Substantia nigra (tissue), 51 donors: ENCODE measurements at places on chromosomes 11 and 22.
A peak's percentile ranks its signal among the peaks of the same experiment; 100 is the strongest.

DNA sequence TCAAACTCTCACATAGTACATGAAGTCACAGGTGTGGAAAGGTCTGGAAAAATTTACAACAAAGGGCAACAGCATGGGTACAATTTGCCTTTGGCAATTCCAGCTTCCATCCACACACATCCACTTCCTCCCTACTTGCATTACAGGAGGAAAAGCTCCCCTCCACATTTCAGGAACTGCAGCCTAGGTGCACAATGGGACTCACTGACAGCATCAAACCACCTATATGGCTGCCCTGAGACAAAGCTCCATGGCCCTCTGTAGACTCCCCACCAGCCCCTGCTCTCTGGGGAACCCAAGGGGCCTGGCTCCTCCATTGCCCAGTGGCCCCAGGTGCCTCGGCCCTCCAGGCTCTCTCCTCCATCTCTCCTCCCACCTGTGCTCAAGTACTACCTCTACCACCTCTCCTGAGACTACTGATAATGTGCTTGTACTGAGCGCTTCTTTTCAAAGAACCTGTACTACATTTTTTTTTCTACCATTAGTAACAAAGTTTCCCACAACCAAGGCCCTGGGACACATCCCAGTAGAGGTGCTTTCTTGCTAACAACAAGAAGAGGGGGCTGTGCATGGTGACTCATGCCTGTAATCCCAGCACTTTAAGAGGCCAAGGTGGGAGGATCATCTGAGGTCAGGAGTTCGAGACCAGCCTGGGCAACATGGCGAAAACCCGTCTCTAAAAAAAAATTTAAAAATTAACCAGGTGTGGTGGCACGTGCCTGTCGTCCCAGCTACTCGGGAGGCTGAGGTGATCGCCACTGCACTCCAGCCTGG lies 4.9 kb downstream of the YPEL1 start:
- no peak for DNase-seq

DNA sequence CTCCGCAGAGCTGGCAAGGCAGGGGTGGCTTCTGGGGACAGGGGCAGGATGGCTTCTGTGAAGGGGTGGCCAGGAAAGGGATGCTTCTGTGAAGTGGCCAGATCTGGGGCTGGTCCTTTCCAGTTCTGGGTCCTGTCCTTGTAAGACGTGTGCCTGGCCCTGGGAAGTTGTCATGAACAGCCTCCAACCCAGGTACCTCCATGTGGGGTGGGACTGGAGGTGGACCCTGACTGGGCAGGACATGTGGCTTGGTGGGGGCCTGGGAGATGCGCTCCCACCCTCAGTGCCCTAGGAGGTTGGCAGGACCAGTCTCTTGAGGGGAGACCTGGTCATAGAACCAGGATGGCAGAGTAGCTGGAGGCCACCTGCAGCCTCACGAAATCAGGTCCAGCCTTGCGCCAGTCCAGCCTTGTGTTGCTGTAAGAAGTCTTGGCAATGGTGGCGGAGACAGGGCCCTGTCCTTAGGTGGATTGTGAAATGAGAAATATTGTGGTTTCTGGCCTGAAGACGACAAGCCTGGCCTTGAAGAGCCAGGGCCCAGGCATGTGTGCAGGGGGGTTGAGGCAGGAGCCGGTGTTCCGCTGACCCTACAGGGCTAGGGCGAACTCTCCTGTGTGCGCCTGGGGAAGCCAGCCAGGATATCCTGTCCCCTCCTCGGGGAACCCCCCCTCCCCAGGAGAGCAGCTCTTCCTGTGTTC lies 2.6 kb downstream of the KCNQ1 start:
- no peak for DNase-seq

DNA sequence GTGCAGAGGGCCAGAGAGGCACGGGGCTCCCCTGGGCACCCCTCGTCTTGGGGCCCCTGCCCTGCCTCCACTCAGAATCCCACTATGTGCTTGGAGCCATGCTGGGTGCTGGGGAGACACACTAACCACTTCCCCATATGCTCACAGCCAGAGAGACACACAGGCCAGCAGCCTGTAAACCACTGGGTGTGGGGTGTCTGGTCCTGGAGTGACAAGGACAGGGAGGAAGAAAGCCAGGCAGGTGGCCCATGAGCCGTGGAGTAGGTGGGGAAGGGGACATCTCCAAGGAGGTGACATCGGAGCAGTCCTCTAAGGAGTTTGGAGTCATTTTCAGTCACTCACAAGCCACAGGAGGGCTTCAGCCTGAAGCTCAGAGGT lies 58.9 kb downstream of the CDKN1C start:
- DNase-seq: no peak

- DNase-seq: no peak
These were observed 390.3 kb downstream of the SHANK2 start for GRCh38 chr11:70862093-70862492.

GRCh38 chr22:28792491-28793383 lies 7.6 kb downstream of the XBP1 start:
- no peak for DNase-seq

DNA sequence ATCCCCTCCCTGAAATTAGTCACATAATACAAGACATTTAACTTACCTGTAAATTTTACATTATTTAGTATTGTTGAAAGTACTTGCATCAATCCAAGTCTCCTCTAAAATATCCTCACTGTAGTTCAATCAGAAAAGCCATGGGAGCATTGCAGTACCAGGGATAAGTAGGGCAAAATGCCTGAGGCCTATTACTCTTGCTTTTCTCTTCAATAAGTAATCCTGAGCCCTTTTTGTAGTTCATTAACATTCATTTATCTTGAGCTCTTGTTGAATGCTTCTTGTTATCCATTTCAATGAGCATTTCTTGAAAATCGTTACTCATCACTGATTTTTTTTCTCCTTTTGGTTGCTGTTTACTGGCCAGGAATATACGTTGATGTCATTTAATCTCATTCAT lies 414.7 kb downstream of the LRRC4C start:
- no peak for DNase-seq

GRCh38 chr11:47881145-47881544 lies 33.0 kb upstream of the NUP160 start:
- DNase-seq: no peak

GRCh38 chr11:3162410-3163240 lies 2.5 kb downstream of the OSBPL5 start:
- peak; percentile 66 for DNase-seq

DNA sequence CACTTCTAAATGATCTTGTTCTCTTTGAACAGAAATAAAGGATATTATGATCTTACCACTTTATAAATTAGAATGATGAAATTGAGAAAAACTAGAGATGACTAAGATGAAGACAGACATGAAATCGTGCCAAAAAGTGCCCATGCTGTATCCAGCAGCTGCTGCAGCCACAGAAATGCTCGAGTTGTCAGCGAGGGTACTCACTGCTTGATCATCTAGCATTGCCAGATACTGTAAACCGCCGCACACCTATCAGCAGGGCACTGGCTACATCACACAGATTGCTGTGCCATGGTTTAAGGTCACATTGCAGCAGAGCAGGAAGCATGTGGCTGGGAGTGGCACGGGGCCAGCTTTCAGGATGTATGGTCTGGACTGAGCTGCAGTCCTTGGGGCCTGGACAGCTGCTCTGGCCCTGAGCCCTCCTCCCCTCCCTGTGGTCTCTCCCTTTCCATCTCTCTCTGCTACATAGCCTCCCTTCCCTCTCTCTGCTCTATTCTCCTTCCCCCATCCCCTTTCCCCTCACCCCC lies 51.0 kb upstream of the SEPTIN5 start:
- DNase-seq: no peak

DNA sequence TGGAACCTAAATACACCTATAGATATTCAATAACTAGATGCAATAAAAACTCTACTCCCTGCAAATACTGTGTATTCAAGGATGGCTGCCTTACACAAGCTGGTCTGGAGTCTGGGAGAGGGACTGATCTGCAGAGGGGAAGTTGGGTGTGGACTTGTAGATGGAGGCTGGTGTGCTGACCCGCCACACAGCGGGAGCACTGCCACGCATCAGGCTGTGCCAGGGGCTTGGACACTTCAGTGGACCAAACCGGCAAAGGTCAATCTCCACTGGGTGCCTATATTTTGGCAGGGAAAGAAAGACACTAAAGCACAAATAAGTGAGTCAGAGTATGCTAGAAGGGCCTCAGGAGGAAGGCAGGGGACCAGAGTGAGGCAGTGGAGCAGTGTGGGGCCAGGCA lies 2.1 kb upstream of the SHANK3 start:
- no peak for DNase-seq

DNA sequence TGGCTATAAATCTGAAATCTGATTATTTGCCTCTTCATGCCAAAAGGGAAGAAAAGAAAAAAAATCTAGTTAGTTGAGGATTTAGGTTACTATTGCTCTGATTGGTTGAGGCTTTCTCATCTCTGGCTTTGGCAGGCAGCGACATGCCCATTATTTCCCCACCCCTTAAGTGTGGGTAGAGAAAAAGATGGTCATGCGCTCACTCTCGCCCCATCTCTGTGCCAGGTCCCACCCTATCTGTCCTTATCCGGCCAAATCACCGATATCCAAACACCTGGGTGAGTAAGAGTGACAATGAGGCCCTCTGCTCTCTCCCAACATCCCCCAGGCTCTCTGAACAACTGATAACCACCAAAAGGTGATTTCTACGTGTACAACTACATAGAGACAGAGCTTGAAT lies 31.2 kb upstream of the SNX19 start:
- DNase-seq: no peak

DNA sequence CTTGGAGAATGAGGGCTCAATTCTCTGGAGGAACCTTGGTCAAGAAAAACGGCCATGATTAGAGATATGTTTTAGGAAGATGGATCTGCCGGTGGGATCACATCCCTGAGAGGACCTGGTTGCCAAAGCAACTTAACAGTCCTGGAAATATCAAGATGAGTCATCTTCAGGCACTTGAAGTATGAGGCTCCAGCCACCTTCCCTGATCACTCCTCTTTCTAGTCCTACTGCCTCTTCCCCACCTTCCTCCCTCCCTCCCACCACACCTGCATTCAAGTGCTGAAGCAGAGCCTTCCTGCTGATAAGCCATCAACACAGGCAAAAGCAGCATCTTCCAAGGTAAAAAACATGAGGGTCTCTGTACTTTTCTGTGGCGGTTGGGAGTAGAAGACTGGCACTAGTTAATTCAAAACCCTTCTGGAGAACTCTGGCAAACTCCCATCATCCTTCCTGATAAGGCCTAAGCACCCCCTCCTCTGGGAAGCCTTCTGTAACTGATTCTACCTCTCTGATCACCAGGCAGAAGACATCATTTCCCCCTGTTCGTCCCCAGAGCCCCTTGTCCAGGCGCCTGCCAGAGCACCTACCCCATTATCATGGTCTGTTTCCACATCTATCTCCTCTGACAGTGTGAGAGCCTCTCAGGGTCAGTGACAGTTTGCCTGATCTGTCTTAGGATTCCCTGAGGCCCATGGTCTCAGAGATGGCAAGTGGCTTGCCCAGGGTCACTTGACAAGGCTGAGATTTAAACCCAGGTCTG lies 79.8 kb downstream of the CLPB start:
- DNase-seq: no peak

DNA sequence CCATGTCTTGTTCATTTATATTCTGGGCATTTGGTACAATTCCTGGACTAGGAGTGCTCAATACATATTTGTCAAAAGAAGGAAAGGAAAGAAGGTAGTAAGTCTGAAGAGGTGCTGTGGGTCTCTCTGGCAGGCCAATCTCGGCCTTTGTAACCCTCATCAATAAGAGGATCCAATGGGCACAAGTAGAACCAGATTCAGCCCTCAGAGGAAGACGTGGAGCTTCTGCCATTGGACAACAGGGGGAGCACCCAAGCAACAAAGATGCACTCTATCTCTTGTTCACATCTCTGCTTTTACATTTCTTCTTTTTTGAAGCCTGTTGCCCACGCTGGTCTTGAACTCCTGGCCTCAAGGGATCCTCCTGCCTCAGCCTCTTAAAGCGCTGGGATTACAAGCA lies 2.2 kb upstream of the VPS11 start:
- no peak for DNase-seq

- DNase-seq: no peak
These were observed 759 bp downstream of the DESI1 start for GRCh38 chr22:41619979-41620588.

GRCh38 chr22:36439481-36440271 lies 41.8 kb downstream of the TXN2 start:
- DNase-seq: no peak

- DNase-seq: no peak
These were observed 29.5 kb downstream of the ACO2 start for GRCh38 chr22:41498303-41498835.

DNA sequence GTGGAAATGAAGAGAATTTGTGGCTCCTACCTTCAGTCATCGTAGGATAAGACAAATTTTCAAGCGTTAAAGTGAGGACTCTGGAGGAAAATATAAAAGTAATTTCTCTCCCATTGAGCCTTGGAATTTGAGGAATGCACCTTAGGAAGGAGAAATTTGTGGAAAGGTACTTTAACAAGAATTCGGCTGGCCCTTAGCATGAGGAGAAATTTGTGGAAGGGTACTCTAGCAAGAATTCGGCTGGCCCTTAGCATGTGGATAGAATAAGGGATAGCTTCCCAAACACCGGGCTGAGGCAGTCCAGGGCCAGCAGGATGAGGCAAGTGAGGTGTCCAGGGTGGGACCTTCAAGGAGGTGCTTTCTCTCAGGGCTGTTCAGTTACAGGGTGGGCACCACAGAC lies 33.2 kb upstream of the FAR1 start:
- no peak for DNase-seq

DNA sequence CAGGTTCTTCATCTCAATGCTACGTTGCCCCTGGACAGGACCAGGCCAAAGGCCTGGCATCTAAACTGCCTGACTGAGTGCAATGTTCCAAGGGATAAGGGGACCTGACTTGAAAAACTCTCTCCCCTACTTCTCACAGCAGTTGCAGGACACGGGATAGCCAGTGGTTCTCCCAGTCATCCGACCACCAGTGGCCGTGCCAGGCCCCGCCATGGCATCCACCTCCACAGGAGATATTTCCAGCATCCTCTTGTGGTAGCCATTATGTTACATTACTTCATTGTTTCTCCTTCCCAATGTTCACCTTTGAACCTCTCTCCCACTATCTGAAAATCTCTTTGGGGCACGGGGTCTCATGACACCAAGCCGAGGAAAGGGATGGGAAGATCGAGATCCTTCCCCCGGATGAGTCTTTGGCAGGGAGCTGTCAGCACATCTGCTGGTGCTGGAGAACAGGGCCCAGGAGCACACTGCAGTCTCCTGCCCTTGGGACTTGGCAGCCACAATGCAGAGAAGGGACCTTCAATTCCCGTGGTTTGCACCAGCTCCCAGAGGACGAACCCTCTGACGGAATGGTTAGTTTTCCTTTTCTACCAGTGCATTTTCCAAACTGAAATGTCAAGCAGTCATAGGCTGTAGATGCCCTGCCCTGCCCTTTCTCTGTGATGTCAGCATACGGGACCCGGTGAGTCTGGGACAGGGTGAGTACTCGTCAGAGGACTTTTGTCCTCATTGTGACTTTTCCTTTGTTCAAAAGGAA lies 121.2 kb downstream of the ETS1 start:
- DNase-seq: no peak

- DNase-seq: no peak
These were observed 58.9 kb downstream of the CLPB start for GRCh38 chr11:72375241-72375960.

GRCh38 chr22:42732081-42732480 lies 11.4 kb upstream of the A4GALT start:
- no peak for DNase-seq
